Right cardiac atrium (tissue), 5 donors: ENCODE measurements at places on chromosomes 1 and 21. TPM values are rescaled to one million over a fixed set of nuclear protein-coding genes. Genes with fewer than 3 reads are reported as not detected.

GRCh38 chr1:236167154-236167553 is 24.8 kb downstream of the GPR137B start:
- no peak for DNase-seq

GRCh38 chr1:3553940-3554223 is 57.4 kb downstream of the MEGF6 start:
- DNase-seq: no peak

DNA sequence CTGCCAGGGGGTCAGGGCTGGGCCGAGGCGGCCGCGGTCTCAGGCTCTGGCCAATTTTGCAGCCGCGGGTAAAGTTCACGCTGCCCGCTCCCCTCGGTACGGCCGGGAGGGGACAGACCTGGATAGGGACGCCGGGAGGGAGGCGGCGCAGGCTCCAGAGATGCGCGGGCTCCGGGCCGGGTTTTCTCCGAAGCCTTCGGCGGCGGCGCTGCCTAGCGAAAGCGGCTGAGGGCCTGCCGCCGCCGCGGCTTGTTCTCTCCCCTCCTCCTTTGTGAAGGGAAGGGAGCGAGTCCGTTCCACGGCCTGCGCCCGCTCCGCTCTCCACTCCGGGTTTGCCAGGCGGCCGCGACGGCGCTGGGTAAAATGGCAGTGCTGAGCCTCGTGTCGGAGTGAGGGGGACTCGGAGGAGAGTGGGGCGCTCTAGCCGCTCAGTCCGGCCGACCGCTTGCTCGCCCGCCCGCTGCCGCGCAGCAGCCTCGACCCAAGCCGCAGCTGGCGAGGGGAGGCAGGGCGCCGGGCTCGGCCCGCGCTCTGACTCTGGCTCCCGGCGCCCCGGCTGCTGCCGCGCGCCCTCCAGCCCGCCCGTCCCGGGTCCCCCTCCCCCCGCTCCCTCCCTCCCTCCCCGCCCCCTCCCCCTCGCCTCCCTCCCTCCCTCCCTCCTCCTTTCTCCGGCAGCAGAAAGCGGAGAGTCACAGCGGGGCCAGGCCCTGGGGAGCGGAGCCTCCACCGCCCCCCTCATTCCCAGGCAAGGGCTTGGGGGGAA is at the start of gene ARID1A:
Gene ARID1A, plus strand, starts transcription at position 660 of the 763 bp plus-strand sequence. CDS start 389 bp downstream, outside the sequence.
- peak; percentile 95 for DNase-seq

GRCh38 chr1:11610629-11611180 is 43.5 kb downstream of the FBXO2 start:
- no peak for DNase-seq

GRCh38 chr1:157117527-157118057 is 18.0 kb upstream of the ETV3L start:
- DNase-seq: no peak

GRCh38 chr1:55867304-55867843 is 652.2 kb upstream of the USP24 start:
- DNase-seq: no peak

S100A6 gene
- total RNA-seq: 334 TPM

SWT1 gene
- 6.4 TPM for total RNA-seq

DRAXIN gene
- total RNA-seq: 0.03 TPM

APOBEC4 gene
- not detected for total RNA-seq

TAS1R3 gene
- total RNA-seq: 0.34 TPM

PRDM16 gene
- 1.1 TPM for total RNA-seq

DNA sequence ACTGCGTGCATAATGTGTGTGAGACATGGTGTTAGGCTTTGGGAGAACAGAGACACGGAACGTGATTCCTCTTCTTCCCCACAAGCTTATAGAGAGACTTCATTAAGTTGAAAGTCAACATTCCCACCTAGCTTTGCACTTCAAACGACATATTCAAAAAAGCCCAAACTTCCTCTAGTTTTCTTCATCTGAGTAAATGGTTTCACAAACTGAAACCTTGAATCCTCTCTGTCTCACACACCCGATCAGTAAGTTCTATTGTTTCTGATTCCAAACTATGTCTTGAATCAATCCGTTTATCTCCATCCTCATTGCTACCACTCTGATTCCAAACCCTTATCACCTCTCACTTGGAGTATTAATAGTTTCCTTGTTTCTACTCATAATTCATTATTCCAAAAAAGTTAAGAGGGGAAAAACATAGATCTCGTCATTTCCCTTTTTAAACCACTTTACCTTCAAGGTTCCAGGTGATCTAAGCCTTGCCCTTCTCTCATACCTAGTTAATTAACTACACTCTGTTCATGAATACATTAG is 1.6 kb upstream of the METTL18 start:
- no peak for DNase-seq

C1orf116 gene
- 0.14 TPM for total RNA-seq

- peak; percentile 85 for DNase-seq
These were observed 7.6 kb upstream of the NPL start for GRCh38 chr1:182781841-182782586.

GRCh38 chr1:115544131-115544530 is 97.6 kb upstream of the VANGL1 start:
- no peak for DNase-seq

CD52 gene
- 1.8 TPM for total RNA-seq

C1orf185 gene
- not detected for total RNA-seq

CITED4 gene
- total RNA-seq: 19.9 TPM

DNA sequence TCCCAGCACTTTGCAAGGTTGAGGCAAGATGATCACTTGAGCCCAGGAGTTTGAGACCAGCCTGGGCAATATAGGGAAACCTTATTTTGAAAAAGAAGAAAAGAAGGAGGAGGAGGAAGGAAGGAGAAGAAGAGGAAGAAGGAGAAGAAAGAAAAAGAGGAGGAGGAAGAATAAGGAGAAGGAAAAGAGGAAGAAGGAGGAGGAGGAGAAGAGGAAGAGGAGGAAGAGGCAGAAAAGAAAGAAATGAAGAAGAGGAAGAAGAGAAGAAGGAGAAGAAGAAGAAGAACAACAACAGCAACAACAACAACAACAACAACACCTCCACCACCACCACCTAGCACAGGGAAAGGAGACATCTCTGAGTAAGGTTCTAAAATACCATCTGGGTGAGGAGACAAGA is 10.6 kb downstream of the SELENBP1 start:
- no peak for DNase-seq

DNA sequence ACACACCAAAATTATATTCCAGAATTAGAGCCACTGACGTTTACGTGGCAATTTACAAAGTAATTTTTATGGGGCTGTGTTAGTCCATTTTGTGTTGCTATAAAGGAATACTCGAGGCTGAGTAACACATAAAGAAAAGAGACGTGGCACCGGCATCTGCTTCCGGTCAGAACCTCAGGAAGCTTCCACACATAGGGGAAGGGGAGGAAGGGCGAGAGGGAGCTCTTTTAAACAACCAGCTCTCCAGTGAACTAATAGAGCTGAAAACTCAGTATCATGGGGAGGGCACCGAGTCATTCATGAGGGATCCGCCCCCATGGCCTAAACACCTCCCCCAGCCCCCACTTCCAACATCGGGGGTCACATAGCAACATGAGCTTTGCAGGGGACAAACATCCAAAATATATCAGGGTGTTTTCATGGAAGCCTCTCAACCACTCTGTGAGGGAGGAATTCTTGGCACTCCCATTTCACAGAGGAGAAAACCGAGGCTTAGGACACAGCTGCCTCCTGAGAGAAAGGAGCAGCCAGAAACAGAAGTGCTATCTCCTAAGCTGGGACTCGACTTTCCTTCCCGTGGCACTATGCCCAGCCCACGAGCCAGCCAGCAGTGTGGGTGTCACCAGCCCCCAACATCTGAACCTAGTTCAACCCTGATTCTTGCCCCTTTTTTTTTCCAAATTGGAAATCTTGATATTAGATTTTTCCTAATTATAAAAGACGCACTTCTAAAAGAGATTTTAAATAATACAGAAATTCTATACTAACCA is 29.2 kb downstream of the MIS18A start:
- peak; percentile 76 for DNase-seq

GRCh38 chr1:3453203-3453761 is 1.2 kb upstream of the ARHGEF16 start:
- DNase-seq: peak; percentile 73

DNA sequence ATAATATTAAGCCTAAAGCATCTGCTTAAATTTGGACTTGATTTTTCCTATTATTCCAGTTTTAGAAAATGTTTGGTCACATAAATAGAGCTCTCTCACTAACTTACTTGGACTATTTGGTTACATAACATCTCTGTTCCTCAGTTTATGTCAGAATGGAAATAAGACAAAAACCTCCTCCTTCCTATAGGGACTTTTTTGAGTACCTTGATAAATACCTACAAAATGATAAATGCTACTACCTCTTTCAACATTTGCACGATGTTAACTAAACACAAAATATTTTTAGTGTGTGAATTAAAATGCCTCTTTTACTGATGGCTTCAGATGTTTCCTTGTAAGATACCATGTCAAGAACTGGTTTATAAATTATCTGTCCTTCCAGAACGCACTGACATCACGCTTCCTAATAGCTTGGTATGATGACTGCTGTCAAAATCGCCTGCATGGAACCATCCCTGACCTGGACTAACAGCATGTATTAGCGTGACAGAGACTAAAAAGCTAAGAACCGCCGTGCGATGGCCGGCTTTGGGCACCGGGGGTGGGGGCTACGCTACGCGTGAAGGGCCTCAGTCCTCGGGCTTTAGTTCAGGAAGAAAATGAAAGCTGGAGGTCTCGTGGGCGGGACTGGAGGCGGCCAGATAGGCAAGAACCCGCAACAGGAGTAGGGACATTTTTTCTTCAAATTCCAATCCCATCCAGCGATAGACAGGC is 133.2 kb upstream of the BARHL2 start:
- DNase-seq: peak; percentile 67

CCNL2 gene
- 71.3 TPM for total RNA-seq

HYI gene
- total RNA-seq: 30.8 TPM

GRCh38 chr1:64320922-64321614 is 117.6 kb downstream of the UBE2U start:
- no peak for DNase-seq

- peak; percentile 76 for DNase-seq
These were observed at the start of gene JAM2 for GRCh38 chr21:25638660-25639550. TSS of gene JAM2 (plus strand) at chr21:25639258. CDS start at chr21:25639822, 564 bp downstream.

DNA sequence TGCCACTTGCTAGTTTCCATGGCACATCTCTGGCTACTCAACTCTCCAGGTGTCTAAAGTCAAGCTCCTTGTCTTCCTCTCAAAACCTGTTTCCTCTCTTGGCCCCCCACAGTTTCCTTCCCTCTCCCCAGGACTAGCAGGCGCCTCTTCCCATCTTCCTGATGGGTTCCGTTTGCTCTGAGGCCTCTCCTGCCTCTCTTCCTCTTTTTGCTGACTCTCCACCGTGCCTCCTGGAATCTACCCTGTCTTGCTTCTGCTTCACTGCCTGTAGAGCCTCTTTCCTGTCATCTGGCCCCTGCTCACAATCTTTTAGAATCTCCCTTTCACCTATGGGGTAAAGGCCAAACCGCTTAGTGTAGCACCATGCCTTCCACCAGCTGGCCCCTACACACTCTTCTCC is 21.8 kb upstream of the LHX4 start:
- no peak for DNase-seq

GRCh38 chr1:45753248-45754037 is 3.0 kb upstream of the IPP start:
- DNase-seq: no peak

- DNase-seq: no peak
These were observed 7.0 kb upstream of the GPR88 start for GRCh38 chr1:100530880-100531487.

DNA sequence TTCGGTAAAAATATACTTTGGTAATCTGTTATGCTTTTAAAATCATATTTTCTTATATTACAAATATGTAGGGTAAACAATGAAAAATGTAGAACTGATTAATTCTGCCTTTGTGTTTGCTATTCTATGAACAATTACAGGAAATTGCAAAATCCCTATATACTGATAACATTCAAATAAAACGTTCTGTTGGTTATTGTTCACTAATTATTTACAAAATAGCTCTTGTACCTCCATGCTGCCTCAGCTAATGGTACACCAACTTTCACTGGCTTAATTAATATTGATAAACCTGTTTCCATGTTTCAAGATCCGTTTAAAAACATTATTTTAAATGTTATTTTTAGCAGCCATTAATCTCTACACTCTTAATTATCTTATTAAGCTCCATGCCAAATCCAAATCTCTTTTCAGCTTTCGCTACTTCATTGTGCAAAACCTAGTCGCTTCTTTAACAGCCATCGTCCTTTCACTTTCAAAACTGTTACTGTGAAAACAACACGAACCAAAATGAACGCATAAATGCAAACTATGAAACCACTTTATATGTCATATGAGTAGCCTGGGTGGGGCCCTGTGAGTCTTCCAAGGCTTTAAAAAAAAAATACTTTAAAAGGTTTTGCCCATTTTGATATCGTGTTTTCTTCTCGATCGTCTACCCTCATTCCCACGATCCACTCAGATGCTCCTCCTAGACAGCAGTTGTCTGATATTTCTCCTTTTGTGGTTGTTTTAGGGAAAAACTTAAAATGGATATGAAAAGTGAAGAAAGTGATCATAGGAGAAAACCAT is 807.1 kb downstream of the USP25 start:
- DNase-seq: no peak

OVAAL gene
- total RNA-seq: 0.39 TPM

GRCh38 chr21:44930543-44930981 is 9.3 kb upstream of the SLX9 start:
- peak; percentile 81 for DNase-seq

WDR64 gene
- 0.29 TPM for total RNA-seq

MARK1 gene
- total RNA-seq: 18.6 TPM

DNA sequence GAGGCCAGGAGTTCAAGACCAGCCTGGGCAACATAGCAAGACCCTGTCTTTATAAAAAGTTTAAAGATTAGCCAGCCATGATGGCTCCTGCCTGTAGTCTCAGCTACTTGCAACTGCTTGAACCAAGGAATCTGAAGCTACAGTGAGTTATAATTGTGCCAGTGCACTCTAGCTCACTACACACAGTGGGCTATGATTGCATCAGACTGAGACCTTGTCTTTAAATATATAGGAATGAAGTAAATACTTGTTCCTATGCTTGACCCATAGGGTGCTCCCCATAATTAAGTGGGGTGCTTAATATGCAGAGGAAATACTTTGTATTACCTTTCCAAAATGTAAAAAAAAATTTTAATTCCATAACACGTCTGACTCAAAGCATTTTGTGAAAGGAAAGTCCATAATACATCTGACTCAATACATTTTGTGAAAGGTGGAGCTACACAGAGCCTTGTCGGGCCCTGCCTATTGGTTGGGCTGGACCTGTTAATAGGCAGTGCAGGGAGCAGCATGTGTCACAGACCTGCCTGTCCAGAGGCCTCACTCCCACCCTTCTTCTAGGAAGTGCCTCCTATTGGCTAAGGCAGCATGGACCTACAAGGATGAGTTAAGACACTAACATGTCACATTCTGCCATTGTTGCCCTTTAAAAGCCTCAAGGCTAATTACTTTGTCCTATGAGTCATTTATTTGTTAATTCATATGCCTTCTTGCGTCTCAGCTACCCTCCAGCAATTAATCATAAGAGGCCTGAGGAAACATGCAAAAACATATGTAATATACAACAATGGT is 33.6 kb downstream of the CD58 start:
- no peak for DNase-seq
